ENCODE measurements at places on chromosomes 1 and 21. TPM values are rescaled to one million over a fixed set of nuclear protein-coding genes. Genes with fewer than 3 reads are reported as not detected.

DNA sequence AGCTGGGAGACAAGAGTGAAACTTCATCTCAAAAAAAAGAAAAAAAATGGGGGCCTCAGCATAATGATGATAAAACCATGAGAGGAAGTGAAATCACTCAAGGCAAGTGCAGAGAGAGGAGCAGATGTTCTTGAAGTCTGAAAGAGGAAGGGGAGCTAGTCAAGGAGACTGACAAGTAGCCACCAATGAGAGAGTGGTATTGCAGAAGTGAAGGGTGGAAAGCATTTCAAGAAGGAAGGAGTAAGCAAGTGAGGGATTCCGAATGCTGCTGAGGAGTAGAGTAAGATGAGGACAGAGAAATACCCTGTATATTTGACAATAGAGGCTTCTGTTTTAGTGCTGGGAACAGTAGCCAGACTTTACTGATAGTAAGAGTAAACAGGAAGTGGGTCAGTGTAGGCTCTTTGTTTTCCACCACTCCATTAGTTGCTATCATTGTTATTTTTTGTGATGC is 2.9 kb downstream of the TATDN3 start:
- DNase-seq: no peak

The PRAMEF27 gene
- total RNA-seq: not detected

DNA sequence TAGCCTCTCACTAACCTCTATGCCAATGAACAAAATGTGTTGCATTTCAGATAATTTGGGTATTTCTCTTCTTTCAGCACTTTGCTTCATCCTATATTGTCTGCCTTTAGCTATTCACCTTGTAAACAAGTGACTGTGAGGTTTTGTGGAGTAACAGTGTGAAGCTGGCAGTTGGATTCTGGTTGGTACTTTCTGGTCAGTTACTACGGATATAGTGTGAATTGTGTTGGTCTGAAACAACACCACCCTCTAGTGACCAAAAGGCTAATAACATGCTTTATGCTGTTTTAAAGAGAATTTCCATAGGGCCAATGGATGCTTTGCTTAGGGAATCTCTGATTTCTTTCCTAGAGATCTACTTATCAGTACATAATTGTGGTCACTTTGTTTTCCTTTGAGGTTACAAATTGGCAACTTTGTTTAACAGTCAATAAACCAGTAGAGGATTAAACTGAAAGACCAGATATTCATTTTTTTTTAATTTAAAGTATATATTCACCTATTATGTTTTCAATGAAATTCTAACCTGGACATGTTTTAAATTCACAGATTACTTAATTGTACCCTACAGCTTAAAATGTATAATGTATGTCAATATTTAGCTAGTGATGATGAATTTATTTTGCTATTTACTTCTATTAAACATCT is 2.5 kb upstream of the PTGER3 start:
- no peak for DNase-seq

GRCh38 chr1:78691995-78692747 is 42.5 kb downstream of the IFI44 start:
- DNase-seq: no peak

All from ureter (tissue), 1 donor.